ENCODE measurements at places on chromosomes 7 and 10.

DNA sequence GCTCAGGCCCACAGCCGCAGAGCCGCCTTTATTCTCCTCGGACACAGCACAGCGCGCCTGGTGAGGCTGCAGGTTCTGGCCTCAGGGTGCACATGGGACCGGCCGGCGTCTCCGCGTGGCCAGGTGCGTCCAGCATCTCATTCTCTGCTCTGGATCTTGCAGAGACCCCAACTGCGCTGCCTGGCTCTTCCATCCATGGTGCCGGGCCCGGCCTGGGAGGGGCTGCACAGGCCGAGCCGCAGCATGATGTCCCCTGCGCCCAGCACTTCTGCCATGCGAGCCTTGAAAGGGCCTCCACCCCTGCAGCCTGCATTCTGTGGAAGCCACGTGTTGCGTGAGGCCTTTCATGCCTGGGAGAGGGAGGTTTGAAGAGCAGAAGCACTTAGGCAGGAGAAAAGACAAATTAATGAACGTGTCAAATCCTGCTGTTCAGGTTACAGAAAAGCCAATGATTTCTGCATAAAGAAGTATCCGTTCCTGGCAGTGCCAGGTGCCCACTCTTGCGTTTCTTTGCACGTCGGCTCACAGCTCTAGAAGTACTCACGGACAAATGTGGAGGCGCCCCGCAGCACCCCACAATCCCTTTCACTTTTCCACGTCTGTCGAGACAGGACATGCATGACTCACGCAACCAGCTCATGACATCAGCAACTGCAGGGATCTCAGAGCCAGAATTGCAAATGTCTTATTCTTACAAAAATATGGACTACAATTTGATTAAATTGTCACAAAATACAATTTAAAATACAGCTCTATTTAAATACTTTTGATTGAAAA is 571.4 kb downstream of the DNAJB6 start:
- no peak for DNase-seq

- DNase-seq = no peak
These were observed 74.1 kb upstream of the PARD3 start for GRCh38 chr10:34889004-34889869.

DNA sequence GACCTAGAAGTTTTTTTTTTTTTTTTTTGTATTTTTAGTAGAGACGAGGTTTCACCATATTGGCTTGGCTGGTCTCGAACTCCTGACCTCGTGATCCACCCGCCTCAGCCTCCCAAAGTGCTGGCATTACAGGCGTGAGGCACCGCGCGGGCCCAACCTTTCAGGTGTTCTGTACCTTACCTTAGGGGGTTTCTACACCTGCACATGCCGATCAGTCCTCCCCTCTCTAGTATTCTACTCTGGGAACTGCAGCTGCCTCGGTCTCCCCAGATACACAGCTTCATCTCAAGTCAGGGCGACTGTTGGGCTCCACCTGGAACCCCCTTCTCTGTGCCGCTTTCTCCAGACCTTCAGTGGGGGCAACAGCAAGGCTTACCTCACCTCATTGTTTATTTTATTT is 79.9 kb downstream of the TACC2 start:
- no peak for DNase-seq

- DNase-seq = no peak
These were observed 44.0 kb downstream of the CCDC7 start for GRCh38 chr10:32489901-32490300.

DNA sequence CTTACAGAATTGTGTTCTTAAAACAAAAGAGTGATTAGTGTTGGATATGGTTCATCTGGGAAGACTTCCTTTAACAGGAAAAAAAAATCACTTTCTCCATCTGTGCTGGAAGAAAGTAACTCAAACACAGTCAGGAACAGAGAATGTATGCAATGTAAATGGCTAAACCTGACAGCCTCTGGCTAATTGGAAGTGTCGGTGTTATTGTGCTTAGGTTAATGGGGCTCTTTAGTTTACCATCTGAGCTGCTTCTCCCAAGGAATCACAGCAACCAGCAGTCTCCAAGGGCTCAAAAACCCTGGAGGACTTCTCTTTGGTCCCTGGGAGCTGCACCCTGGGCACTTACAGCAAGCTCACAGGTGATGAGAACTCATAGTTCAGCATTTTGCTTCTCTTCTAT is 724.5 kb downstream of the LRMDA start:
- no peak for DNase-seq

DNA sequence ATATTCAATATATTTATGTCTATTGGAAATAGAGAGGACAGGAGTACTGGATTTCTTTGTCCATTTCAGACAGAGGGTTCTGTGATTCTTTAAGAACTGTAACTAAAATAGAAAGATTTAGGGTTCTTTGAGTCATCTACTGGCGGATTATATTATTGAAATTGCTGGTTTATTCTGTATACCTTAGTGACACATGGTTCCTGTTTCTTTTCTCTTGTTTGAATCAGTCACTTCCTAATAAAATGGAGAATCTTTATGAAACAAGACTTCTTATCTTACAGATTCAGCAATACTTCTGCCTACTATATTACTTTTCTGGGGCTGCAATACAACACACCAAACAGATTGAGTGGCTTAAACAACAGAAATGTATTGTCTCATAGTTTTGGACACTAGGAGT is 20.8 kb upstream of the ZNF800 start:
- no peak for DNase-seq

GRCh38 chr10:97157578-97158095 is 28.1 kb downstream of the SLIT1 start:
- DNase-seq = no peak

DNA sequence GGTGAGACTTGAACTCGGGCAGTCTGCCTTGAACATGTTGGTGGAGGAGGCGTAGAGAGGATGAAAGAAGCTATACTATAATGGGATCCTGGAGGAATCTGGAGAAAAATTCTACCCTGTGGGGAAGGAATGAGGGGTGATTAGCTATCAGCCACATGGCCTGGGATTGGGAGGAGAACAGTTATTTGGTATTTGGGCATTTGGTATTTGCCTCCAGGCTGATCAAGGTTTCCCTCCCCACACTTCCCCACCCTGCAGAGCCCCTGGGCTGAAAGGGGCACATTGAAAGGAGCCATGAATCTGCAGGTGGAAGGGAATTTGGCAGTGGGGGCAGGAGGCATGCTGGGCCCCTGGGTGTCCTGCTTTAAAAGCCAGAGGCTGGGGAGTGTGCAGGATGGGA is 235.3 kb downstream of the INHBA start:
- no peak for DNase-seq

All from activated T-cell treated with anti-CD3 and anti-CD28 coated beads for 1 hour (primary cell).